ENCODE measurements at places on chromosomes 5 and 9.

DNA sequence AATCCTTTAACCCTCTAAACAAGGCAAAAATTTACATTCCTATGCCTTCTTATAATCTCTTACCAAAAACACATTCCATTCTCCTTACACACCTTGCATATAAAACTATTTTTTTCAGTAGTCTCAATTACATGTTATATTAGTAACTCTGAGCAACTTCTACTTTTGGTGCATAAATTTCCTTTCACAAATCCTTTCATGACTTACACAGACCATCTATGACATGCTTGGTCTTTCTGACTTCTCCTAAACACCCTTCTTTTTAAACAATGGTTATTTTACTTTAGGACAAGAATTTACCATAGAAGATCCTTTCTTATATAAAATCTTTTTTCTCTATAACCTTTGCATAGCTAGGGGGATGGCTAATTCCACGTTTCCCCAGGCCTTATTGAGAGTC, 208.0 kb upstream of the ARRDC3 start:
- DNase-seq = no peak

DNA sequence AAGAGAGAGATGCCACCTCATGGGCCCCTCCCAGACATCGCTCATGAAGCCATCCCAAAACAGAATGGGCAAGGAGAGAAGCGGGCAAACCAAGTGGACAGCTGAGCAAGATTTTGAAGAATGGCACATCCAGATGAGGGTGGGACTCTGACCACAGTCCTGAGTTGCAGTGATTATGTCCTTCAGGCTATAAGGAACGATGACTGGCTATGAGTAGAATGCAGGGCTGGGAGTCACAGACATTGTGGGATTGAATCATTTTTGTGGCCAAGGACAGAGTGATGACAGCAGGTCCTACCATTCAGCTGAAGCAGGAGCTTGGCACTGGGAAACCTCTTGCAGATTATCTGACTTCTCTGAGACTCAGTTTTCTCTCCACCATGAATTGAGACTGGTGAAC, 245.7 kb upstream of the SLC30A5 start:
- DNase-seq = no peak

DNA sequence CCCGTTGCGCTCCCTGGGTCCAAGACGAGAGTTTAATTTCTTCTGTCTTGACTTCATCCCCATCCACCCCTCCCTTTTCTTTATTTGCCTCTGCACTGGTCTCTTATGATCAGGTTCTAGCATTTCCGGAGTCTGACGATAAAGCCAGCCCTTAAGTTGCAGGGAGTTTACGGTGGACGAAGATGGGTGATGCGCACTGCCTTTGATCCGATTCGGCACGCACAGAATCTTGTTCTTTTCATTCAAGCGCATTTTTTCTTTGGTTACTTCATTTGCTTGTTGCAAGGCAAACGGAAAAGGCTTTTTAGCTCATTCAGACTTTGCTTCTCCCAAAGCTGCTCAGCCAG, 488 bp upstream of the MCTP1 start:
- DNase-seq = no peak

- no peak for DNase-seq
Observed at GRCh38 chr5:176151281-176151680, 86.9 kb upstream of the SIMC1 start.

GRCh38 chr5:107949688-107950341, 279.1 kb upstream of the EFNA5 start:
- no peak for DNase-seq

Data from stimulated activated CD4-positive, alpha-beta T cell treated with anti-CD3 and anti-CD28 coated beads, Interleukin-12 subunit alpha, Interleukin-12 subunit beta, amount 100 ng/mL, for 4 hours (primary cell).